Activated CD8-positive, alpha-beta memory T cell treated with anti-CD3 and anti-CD28 coated beads for 1 hour (primary cell): ENCODE measurements at places on chromosomes 4 and X.

DNA sequence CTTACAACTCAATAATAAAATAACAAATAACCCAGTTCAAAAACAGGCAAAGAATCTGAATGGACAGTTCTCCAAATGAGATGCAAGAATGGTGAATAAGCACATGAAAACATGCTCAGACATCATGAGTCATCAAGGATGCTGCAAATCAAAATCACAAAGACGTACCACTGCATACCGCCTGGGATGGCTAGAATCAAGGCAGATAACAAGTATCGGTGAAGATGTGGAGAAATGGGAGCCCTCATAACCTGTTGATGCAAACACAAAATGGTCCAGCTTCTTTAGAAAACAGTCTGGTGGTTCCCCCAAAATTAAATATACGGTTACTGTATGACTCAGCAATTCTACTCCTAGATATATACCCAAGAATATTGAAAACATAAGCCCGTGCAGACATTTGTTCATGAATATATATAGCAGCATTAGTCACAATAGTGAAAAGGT lies 32.5 kb downstream of the AKAP4 start:
- DNase-seq, result no peak

- no peak for DNase-seq
These were observed 57.9 kb downstream of the TKTL2 start for GRCh38 chr4:163415668-163416067.

DNA sequence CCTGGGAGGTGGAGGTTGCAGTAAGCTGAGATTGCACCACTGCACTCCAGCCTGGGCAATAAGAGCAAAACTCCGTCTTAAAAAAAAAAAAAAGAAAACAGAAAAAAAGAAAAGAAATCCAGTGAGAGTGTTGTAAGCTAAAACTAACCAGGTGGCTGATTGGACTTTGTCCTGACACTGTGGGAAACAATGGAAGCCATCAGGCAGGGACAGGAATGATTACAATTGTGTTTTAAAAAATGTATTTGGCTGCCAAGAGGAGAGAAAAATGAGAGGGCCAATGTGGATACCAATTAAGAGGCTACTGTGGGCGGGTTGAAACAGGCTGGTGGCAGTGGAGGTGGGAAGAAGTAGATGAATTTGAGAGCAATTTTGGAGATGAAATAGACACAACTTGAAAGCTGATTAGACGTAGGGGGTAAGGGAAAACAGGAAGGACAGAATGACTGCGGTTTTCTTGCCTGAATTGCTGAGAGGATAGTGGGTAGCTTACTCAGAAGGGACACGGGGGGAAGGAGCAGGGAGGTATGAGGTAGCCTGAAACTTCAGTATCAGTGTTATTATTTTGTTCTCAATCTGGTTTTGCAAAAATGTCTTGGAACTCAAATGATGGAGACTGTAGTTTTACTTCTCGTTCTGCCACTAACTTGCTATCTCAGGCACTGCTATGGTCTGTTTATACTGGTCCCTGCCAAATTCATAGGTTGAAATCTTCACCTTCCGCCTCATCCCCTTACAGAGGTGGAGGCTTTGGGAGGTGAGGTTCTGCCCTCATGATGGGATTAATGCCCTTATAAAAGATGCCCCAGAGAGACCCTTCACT lies 45.6 kb upstream of the CHRNA9 start:
- no peak for DNase-seq

- no peak for DNase-seq
These were observed 5.5 kb downstream of the MID2 start for GRCh38 chrX:107831071-107831730.

DNA sequence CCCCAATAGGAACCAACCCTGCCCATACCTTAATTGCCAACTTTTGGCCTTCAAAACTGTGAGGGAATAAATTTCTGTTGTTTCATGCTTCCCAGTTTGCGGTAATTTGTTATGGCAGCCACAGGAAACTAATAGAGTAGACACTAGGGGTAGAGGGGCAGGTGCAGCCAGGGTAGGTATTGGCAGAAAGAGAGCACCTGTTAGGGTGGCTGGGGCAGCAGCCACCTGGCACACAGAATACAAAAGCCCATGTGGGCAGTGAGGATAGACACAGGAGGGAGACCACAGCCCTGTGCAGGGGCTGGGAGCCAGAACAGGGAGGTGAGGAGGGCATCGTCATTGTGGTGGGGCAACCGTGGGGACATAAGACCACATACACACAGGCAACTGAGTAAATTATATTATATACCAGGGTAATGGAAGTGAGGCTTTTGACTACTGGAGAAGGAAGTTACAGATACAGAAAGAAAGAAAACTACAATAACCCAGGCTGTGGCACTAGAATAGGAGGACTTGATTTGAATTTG lies 28.2 kb downstream of the IRF2 start:
- no peak for DNase-seq

GRCh38 chr4:82797040-82797404 lies 1.6 kb downstream of the SCD5 start:
- no peak for DNase-seq

DNA sequence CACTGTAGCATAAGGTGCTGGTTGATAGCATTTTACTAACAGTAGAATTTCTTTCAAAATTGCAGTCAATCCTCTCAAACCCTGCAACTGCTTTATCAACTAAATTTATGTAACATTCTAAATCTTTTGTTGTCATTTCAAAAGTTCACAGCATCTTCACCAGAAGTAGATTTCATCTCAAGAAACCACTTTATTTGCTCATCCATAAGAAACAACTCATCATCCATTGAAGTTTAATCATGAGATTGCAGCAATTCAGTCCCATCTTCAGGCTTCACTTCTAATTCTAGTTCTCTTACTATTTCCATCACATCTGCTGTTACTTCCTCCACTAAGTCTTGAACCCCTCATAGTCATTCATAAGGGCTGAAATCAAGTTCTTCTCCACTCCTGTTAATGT lies 21.7 kb downstream of the LAMTOR3 start:
- no peak for DNase-seq

- no peak for DNase-seq
These were observed 15.9 kb upstream of the UBE2D3 start for GRCh38 chr4:102843273-102843672.

- DNase-seq, result no peak
These were observed 655.3 kb upstream of the SPANXN1 start for GRCh38 chrX:144592036-144592435.

GRCh38 chrX:70437921-70438665 lies 6.5 kb upstream of the DLG3 start:
- DNase-seq, result no peak

DNA sequence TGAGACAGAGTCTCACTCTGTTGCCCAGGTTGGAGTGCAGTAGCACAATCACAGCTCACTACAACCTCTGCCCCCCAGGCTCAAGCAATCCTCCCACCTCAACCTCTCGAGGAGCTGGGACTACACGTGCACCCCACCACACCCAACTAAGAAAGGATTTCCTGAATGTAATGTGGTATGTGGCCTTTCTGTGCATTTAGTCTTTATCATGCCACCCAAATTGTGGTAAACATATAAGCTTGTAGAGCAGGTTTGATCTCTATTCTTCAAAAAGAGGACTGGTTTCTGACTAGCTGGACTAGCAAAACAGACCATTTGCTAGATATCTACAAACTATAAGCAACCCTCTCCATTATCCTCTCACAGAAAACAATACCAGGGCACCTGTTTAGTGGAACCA lies 33.6 kb downstream of the ELOVL6 start:
- no peak for DNase-seq

DNA sequence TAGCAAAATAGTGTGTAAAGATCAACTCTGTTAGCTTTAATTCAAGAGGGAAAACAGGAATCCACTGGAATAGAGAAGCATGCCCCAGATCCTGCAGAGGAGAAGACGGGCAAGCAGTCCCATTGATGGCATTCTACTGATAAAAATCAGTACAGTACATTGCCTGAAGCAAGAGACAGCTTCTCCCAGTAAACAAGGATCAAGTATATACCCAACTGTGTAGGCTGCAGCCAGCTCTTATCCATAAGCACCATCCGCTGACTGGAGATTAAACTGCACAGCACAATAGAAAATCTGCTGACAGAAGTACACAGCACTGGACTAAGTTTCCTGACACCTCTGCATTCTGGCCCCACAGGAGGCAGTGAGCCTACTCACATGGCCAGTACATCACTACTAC lies 110.1 kb downstream of the COX18 start:
- no peak for DNase-seq

- no peak for DNase-seq
These were observed 81.4 kb upstream of the STIM2 start for GRCh38 chr4:26779224-26779623.

DNA sequence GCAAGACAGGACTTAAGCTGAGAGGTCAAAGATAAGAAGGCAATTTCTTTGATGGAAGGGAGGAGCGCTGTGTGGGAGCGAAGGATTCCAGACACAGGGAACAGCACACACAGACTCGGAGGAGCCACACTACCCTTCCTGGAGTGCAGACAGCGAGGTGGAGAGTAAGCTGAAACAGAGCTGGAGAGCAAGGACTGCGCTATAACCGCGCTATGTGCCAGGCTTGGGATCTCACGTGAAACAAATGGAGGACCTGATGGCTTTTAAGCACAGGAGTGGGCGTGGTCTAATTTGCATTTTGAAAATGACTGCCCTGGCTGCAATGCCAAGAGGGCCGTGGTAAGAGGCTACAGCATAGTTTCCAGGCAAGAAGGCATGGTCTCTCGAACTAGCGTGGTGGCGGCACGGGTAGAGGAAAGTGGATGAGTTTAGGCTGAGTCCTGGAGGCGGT lies 113.9 kb upstream of the SORBS2 start:
- DNase-seq, result no peak

DNA sequence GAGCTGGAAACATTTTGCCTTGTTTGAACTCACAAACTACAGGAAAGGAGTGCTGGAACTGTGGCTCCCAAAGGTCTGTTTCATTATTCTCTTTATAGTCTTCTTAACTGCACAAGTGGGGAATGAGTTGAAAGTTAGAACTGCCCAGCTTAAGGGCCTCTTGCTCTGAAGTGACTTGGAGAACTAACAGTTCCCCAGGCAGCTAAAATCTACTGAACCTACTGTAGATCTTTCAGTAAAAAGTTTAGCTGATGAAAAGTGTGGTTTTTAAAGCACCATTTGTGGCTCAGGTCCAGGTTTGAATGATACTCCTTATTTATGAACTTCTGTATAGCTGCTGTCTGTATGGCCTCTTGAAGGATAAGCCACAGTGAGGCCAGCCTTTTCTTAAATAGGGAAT lies 353.8 kb downstream of the MAPK10 start:
- no peak for DNase-seq

- DNase-seq, result no peak
These were observed 236.4 kb upstream of the TTC29 start for GRCh38 chr4:147182041-147182440.

DNA sequence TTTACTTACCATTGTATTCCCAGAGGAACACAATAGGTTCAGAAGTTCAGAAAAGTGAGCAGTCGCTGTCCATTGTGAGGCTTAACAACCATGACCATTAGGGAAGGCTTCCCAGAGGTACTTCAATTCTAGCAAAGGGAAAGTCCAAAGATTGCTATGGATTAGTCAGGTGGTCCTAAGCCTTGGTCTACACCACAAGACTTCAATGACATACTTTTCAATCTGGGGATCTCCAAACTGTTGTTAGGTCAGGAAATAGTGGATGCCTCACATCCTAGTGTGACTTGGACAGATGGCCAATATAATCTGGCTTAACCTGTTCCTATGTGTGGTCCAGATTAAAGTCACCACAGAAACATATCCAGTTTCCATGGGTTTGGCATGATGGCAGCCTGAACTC lies 118.0 kb downstream of the SPCS3 start:
- no peak for DNase-seq

DNA sequence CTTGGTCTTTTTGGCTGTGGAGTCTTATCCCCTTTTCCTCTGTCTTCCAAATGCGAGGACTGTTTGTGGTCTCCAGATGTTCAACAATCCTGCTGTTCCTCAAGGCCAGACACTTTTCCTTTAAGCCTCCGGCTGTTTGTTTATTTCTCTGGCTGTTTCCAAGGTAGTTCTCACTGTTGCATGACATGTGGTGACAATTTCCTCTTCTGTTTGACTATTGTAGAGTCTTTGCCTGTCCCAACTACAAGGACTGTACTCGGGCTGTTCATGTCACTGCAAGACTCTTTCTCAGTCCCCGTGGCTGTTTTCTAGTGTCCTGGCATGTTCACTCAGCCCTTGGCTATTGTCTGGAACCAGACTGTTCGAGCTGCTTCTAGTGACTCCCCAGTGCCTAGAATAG lies 50.6 kb downstream of the ZNF157 start:
- no peak for DNase-seq

- DNase-seq, result no peak
These were observed 74.6 kb upstream of the STOX2 start for GRCh38 chr4:183830438-183830985.

DNA sequence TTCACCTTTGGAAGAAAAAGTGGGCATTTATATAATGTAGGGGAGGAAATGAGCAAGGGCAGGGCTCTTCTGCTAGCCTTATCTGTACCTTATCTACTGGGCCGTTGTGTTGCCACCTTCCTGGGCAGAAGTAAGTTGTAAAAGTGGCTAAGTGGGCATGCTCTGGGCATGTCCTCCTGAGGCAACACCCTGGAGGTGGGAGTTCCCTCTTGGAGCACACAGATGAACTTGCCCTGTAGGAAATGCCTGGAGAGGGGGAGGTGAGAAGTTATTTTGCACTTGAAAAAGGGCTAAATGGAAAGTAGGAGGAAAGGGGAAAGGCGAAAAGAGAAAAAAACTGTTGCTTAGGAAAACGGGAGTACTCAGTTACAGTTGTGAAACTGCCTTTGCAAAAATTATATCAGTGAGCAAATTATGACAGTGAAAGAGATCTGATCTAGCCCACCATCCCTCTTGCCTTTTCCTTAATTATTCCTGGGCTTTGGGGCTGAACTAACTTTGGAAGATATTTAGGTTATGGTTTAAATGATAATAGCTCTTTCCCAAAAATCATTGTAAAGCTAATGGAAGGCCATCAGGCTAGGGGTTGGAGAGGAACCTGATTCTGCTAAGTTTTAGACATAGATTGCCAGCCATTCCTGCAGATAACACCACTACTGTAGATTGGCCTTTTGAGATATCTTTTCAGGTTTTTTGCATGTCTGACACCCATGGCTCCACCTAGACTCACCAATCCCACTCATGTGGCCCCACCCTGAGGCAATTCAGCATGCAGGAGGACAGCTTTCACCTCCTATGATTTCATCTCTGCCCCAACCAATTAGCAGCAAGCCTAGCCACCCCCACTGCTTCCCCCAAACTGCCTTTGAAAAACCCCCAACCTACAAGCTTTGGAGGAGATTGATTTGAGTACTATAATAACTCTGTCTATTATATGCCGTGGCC lies 20.5 kb upstream of the ZNF81 start:
- no peak for DNase-seq

- DNase-seq, result no peak
These were observed at the start of gene GPR173 for GRCh38 chrX:53048169-53049126. Gene GPR173 (plus strand): TSS chrX:53048789. CDS start chrX:53076622, 27,833 bp downstream.

DNA sequence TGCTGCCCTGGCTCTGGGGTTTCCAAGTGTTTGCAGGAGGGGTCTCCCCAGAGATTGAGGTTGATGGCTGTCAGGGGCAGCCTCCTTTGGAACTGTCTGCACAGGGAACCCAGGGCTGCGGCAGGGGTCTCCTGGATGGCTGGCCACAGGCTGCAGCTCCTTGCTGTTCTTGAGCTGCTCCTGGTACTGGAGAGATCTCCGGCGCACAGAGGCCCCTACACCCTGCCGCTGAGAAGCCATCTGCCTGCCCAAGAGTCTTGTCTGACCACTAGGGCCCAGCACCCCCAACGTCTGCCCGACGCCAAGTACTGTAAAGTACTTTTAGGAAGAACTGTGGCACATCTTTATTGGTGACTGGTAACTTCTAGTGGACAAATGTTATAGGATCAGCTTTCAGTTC lies 13.5 kb downstream of the STIM2 start:
- no peak for DNase-seq
